Sigmoid colon (tissue), 7 donors: ENCODE measurements at places on chromosomes 13 and 19. TPM values are rescaled to one million over a fixed set of nuclear protein-coding genes. Genes with fewer than 3 reads are reported as not detected.

GRCh38 chr19:42519108-42519507, 9.2 kb downstream of the CEACAM1 start:
- no peaks in the 10 kb centered on the region for H3K27me3 ChIP-seq
- DNase-seq = no peak
- H3K4me3 ChIP-seq = no peak overlapping the region
- H3K4me1 ChIP-seq = no peaks in the 10 kb centered on the region
- no peak overlapping the region for H3K27ac ChIP-seq

GRCh38 chr13:23796551-23796950, 92.6 kb downstream of the MIPEP start:
- DNase-seq = no peak
- H3K4me1 ChIP-seq = no peaks in the 10 kb centered on the region
- H3K27ac ChIP-seq = no peak overlapping the region
- no peaks in the 10 kb centered on the region for H3K36me3 ChIP-seq
- H3K27me3 ChIP-seq = no peaks in the 10 kb centered on the region

DNA sequence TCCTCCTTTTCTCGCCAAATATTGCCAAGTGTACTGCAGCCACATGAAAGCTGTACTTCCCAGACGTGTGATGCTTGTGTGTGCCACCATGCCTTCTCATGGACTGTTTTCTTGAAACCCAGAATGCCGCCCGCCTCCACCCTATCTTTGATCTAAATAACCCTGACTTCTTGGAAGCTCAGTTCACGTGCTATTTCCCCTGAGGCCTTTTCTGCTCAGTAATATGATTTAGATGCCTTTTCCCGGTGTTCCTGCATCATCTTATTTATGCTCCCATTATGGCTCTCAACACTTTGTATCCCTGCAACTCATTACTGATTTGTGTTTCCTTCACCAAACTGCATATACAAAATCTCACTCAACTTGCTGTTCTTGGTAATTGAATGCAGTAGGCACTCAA, 116.1 kb downstream of the USP12 start:
- no peaks in the 10 kb centered on the region for H3K36me3 ChIP-seq
- no peak overlapping the region for H3K4me3 ChIP-seq
- DNase-seq = no peak
- peaks cover 26% of the 10 kb centered on the region for H3K4me1 ChIP-seq
- H3K27ac ChIP-seq = peak overlapping the region; percentile 38

DNA sequence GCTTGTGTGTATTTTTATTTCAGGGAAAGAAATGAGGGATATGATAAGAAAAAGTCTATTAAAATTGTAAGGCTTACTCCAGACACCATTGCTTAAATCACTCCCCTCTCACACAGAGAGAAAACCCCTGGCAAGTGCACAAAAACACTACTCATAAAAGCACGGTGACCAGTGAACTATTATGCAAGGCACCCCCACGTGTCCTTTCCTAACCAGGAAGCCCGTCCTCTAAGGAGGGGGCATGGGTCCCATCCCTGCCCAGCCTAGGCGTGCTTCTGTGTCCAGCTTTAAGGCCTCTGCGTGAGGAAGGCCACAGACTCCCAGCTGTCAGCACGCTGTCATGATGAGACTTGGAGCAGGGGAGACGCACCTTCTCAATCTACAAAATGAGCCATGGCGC, 83.5 kb downstream of the SLC7A1 start:
- peak; percentile 87 for DNase-seq
- H3K4me3 ChIP-seq = no peak overlapping the region
- no peaks in the 10 kb centered on the region for H3K27me3 ChIP-seq

DNA sequence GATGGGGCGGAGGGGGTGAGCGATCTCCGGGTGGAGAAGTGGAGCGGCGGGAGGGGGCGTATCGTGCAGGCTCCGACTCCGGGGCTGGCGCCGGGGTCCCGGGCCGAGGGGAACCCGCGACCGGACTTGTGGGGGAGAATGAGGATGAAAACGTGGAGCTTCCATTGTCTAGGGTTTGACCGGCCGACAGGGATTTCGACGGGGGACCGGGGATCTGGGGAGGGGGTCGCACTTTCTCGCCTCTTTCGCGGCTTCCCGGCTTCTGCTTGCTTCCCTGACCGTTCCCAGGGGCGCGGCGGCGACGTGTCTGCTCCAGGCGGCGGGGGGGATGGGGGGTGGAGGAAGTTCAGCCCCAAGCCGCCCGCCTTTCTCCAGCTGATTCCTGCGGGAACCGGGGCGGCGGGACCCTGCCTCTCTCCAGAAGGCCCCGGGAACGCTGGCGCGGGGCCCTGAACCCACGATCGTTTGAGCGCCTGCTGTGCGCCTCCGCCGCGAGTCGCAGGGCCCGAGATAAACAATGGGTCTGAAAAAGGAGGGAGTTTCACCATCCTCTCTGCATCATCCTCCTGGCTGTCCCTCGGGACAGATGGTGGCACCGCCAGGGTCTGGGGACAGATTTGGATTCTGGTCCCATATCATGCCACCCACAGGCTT, 790 bp downstream of the TPM4 start:
- H3K27ac ChIP-seq = peak overlapping the region; percentile 99
- H3K4me1 ChIP-seq = peaks cover 77% of the 10 kb centered on the region
- peak; percentile 87 for DNase-seq
- H3K27me3 ChIP-seq = no peaks in the 10 kb centered on the region
- peaks cover 20% of the 10 kb centered on the region for H3K36me3 ChIP-seq

Gene ZNF442
- total RNA-seq = 0.55 TPM

DNA sequence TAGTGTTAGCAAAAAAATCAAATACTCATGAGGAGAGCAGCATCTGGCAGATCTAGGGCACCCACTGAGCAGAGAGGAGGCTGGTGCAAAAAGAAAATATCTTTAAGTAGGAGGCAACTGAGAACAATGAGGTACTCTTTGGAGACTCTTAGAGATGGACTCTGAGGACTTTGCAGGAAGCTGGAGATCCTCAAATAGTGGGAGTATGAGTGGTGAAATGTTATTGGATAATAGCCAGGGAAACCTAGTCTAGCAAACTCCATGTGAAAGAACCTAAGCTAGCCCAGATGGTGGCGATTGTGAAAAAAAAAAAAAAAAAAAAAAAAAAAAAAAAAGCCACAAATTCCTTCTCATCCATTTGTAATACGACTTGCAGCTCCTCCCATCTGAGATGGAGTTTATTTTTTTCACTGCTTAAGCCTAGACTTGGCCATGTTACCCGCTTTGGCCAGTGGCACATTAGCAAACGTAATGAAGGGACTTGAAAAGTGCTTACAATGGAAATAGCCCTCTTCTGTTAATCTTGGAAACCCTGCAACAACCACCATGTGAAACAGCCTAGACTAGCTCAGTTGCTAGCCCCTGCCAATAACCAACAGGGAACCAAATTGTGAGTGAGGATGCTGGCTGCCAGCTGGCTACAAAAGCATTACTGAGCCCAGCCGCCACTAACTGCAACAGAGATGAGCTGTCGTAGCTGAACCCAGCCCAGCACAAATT, 476.2 kb downstream of the KLF12 start:
- H3K27me3 ChIP-seq = no peaks in the 10 kb centered on the region
- H3K4me1 ChIP-seq = no peaks in the 10 kb centered on the region
- no peak for DNase-seq
- no peak overlapping the region for H3K27ac ChIP-seq
- no peak overlapping the region for H3K4me3 ChIP-seq

Gene SIAH3
- not detected for total RNA-seq

- peak overlapping the region; percentile 87 for H3K4me3 ChIP-seq
- no peaks in the 10 kb centered on the region for H3K36me3 ChIP-seq
- peaks cover 21% of the 10 kb centered on the region for H3K27me3 ChIP-seq
- no peak for DNase-seq
Measured at GRCh38 chr13:50125304-50125553, 110.0 kb downstream of the KCNRG start.

DNA sequence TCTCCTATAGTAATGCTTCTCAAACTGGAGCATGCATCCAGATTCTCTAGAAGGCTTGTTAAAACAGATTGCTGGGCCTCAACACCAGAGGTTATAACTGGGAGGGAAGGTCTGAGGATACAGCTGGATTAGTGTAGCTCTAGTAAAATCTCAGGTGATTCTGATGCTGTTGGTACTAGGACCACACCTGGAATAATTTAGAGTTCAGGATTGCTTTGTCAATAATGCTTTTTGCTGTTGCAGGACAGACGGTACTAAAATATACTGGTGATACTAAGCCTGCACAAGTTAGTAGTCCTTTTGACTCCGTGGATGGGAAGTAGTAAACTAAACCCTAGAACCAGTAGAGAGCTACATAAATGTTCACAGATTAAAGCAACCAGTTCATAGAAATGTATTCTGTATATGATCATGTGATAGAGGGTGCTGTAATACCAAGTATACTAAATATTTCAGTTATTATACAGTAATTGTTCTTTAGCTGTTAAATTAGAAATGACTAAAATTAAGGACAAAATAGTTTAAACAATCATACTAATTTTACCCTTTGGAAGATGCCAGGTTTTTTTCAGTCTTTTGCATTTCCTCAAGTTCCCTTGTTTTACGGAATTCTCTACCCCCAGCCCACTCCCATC, 258.2 kb upstream of the STARD13 start:
- DNase-seq = no peak
- H3K4me1 ChIP-seq = peaks cover 39% of the 10 kb centered on the region
- no peaks in the 10 kb centered on the region for H3K27me3 ChIP-seq
- peak overlapping the region; percentile 54 for H3K4me3 ChIP-seq
- no peaks in the 10 kb centered on the region for H3K36me3 ChIP-seq

Gene SLC27A1
- 13.2 TPM for total RNA-seq

Gene RGCC
- 56.1 TPM for total RNA-seq

Gene KLF12
- 13.2 TPM for total RNA-seq

DNA sequence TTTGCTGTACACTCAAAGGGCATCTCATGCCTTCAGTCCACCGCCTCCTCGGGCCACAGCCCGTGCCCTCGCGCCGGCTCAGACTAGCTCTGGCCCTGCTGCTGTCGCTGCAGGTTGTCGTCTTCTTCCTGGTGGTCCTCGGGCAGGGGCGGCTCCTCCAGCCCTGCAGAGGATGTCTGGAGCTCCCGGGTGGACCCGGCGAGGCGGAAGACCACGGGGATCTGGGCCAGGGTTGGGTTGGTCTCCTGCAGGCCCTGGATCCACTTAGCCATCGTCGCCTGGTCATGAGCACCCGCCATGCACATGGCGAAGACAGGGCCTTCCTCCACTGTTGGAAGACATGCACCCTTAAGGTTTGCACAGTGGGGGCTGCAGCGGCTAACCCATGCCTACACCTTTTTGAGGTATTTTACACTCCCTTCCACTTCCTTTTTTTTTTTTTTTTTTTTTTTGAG, 489 bp upstream of the ZNF653 start:
- DNase-seq = no peak
- H3K4me1 ChIP-seq = peaks cover 11% of the 10 kb centered on the region
- H3K4me3 ChIP-seq = peak overlapping the region; percentile 94

Gene ZNF606
- 9.8 TPM for total RNA-seq

Gene CAPN12
- total RNA-seq = 0.33 TPM

Gene ZNF729
- total RNA-seq = not detected

- H3K4me3 ChIP-seq = no peak overlapping the region
- H3K4me1 ChIP-seq = peaks cover 6% of the 10 kb centered on the region
- H3K27ac ChIP-seq = no peak overlapping the region
- H3K27me3 ChIP-seq = peaks cover 5% of the 10 kb centered on the region
- DNase-seq = peak; percentile 51
Measured at GRCh38 chr19:18798384-18799352, 7.6 kb upstream of the COMP start.

GRCh38 chr13:29279356-29280254, 315.9 kb downstream of the SLC7A1 start:
- no peak for DNase-seq
- no peaks in the 10 kb centered on the region for H3K36me3 ChIP-seq
- H3K27me3 ChIP-seq = no peaks in the 10 kb centered on the region
- no peak overlapping the region for H3K27ac ChIP-seq

- no peak overlapping the region for H3K4me3 ChIP-seq
- no peak overlapping the region for H3K27ac ChIP-seq
- peak; percentile 86 for DNase-seq
- H3K27me3 ChIP-seq = peaks cover 37% of the 10 kb centered on the region
- H3K36me3 ChIP-seq = peaks cover under 1% of the 10 kb centered on the region
Measured at GRCh38 chr19:50414864-50415660, 3.7 kb upstream of the SPIB start.

- no peak overlapping the region for H3K4me3 ChIP-seq
- H3K27me3 ChIP-seq = no peaks in the 10 kb centered on the region
- no peaks in the 10 kb centered on the region for H3K36me3 ChIP-seq
- peak overlapping the region; percentile 42 for H3K27ac ChIP-seq
Measured at GRCh38 chr13:80374444-80374843, 33.5 kb upstream of the SPRY2 start.
